ENCODE measurements at places on chromosomes 16 and 17.

- no peak for DNase-seq
Measured at GRCh38 chr16:81543571-81543970, 99.0 kb downstream of the CMIP start.

DNA sequence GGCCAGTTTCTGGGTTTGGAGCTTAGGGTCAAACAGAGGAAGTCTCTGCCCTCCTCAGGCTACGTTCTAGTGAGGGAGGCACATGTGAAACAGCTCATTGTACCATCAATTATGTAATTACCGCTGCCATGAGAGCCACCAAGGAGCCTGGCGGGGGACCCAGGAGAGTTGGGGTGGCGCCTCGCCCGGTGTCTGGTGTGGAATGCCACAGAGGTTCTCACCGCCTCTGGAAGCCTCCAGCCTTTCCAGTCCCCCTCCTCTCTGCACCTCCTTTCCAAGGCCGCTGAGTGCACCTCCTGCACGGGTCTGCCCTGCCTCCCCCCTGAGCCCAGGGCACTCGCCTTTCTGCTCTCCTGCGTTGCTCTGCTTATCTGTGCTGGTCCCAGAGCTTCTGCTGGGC, 51.4 kb downstream of the SREBF1 start:
- no peak for DNase-seq

- DNase-seq, result no peak
Measured at GRCh38 chr16:87847785-87848675, 21.3 kb downstream of the SLC7A5 start.

GRCh38 chr16:88869673-88869980, 3.2 kb upstream of the PABPN1L start:
- DNase-seq, result no peak

DNA sequence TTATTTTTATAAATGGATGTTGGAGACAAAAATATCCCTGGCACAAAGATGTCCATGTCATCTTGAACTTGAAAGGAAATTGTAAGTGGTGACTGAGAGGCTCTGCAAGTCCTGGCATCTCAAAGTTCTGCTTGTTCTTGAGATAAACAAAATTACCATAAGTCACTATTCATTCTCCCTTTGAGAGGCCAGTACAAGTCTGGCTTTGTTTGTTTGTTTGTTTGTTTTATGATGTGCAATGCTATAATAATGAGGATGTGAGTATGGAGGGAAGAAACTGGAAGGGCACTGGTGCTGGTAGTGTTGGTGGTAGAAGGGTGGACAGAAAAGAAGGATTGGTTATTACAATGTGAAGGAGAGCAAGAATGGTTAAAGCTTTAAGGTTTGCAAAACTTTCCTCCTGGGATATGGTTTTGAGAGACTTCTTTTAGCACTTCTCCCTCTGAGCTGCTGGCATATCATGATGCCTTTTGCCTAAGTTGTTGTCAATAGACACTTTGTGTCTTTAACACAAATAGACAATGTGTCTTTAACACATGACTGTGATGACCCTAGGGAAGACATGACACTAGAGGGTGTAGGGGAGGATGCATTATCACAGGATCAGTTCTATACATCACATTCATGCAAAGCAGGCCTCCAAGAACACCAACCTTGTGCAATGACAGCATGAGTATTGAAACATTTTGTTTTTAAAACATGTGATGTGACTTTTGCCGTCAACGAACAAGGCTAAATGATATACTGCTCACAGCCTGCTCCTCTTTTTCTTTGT, 880.5 kb upstream of the GOT2 start:
- DNase-seq, result no peak
